ENCODE measurements at places on chromosomes 6 and 20.

DNA sequence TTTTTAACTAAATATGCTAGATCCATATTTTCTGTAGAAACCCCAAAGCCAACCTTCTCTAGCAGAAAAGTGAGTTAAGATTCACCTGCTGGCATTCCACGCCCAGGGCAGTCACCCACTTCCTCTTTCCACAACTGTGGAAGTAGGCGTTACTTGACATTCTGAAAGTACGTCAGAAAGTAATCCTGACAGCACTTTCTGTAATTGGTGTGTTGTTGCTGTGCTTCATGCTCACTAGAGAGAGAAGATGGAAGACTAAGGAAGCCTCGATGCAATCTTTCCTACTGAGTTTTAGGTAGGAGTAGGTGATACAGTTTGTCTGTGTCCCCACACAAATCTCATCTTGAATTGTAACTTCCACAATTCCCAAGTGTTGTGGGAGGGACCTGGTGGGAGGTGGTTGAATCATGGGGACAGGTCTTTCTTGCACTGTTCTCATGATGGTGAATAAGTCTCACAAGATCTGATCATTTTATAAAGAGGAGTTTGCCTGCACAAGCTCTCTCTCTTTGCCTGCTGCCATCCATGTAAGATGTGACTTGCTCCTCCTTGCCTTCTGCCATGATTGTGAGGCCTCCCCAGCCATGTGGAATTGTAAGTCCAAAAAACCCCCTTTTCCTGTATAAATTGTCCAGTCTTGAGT lies 101.1 kb downstream of the MAP3K7 start:
- DNase-seq = no peak

DNA sequence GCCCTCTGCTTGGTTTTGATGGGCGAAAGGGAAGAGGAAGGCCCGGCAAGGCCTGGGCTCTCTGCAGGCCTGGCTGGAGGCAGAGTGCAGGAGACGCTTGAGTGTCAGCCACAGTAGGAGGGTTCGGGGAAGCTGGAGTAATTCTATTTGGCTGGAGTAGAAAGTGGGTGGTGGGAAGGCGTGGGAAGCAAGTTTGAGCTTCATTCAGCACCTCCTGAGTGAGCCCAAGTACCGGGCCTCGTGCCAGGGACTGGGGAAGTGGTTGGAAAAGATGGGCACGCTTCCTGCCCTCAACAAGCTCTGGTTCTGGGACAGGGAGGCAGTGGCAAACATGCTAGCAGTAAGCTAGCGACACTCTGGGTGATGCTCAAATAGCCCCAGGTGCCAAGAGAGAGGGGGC lies 72.5 kb downstream of the DLGAP4 start:
- DNase-seq = no peak

DNA sequence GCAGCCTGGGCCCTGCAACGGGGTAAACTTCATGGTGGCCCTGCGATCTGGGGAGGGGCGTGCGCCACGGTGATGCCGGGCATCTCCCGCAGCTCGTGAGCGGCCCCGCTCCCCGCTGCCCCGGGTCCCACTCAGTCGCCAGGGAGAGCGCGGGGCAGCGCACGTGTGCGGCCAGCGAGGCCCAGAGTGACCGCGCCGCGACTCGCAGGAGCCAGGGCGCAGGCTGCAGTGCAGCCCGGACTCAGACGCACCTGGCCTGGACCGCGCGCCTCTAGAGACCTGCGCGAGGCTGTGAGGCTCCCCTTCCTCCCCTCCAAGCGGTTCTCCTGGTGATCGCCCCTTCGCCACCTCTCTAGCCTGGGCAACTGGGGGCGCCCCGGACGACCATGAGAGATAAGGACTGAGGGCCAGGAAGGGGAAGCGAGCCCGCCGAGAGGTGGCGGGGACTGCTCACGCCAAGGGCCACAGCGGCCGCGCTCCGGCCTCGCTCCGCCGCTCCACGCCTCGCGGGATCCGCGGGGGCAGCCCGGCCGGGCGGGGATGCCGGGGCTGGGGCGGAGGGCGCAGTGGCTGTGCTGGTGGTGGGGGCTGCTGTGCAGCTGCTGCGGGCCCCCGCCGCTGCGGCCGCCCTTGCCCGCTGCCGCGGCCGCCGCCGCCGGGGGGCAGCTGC lies 652 bp downstream of the BMP6 start:
- DNase-seq = no peak

DNA sequence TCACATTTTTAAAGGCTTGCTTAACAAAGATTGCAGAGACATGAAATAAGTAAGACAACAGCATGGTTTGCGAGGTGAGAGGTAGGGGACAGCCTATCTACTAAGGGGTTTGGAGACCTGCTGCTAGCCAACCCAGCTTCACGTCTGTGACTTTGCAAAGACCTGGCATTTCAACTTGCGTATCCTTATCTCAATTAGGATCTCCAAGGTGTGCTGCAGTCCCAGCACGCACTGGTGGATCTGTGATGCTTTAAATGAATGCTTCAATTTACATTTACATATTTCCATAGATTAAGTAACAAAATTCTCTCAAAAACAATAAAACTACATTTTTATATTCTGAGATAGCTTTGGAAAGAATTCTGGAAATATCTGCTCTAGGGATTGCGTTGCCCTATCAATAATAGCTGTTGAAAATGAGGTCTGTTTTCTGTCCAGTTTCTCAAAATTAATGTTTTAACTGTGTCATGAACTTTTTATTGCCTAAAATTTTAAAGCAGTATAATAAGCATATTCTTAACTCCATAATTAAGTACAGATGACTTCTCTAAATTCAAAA lies 124.4 kb upstream of the EDN1 start:
- no peak for DNase-seq

GRCh38 chr6:165689699-165690098 lies 26.7 kb upstream of the PDE10A start:
- no peak for DNase-seq
